ENCODE measurements at places on chromosomes 7 and 10. TPM values are rescaled to one million over a fixed set of nuclear protein-coding genes. Genes with fewer than 3 reads are reported as not detected.
A peak's percentile ranks its signal among the peaks of the same experiment; 100 is the strongest.

GRCh38 chr7:65846008-65846570, 26.8 kb upstream of the VKORC1L1 start:
- no peak for DNase-seq

- peak; percentile 17 for DNase-seq
Measured at GRCh38 chr10:98664329-98665042, 217.8 kb upstream of the HPS1 start.

- DNase-seq, result no peak
Measured at GRCh38 chr7:78022165-78022564, 223.6 kb downstream of the PHTF2 start.

GRCh38 chr10:97542169-97543024, 30.2 kb upstream of the ANKRD2 start:
- peak; percentile 93 for DNase-seq

Gene SKIDA1
- total RNA-seq, result 0.32 TPM

DNA sequence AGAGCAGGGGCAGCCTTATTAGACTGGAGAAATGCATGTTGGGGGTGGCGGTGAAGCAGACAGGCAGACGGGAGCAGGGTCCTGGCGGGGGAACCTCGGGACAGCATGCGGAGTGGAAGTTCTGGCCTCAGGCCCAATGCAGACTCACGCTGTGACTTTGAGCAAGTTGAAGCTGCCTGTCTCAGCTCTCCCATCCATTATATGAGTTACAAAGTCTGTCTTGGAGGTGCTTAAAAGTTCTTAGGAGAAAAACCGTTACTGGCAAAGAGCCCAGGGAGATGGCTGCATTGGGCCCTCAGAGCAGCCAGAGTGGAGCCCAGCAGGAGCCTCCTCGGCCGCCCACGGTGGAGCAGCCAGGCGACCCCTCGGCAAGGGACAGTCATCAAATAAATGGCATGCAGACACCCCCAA, 509.5 kb downstream of the PLXNA4 start:
- peak; percentile 13 for DNase-seq

DNA sequence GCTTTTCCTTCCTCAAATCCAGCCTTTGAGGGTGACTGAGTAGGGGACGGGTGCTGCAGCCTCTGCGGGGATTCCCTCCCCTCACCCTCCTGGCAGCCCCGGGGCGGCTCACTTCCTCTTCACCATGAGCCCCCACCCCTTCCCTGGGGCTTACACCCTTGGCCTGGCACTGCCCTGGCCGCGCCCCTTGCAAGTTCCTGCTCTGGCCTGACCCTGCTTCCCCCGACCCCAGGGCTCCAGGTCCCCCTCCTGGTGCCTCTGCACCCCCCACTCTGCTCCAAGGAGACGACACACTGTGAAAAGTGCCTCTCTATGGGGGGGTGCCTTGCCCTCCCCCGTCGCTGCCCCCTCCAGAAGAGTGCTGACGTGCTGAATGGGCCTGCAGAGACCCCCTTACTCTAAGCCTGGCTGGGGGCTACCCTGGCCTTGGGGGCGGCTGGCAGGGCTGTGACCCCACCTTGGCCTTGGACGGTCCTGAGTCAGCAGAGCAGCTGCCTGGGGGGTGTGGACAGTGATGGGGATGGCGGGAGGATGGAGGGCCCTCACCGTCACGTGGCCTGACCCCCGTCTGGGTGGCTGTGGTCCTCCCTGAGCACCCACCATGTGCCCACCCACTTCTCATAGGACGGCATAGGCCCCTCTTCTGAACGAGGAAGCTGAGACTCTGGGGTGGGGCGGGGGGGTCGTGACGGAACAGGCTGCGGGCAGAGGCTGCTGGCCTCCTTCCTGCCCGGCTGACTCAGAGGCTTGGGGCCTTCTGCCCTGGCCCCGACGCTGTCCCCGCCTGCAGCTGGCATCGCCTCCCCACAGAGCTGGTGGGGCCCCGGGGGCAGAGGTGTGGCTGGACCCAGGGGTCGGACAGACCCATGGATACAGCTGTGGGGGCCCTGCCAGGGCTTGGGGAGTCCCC, 9.8 kb downstream of the LFNG start:
- peak; percentile 60 for DNase-seq

DNA sequence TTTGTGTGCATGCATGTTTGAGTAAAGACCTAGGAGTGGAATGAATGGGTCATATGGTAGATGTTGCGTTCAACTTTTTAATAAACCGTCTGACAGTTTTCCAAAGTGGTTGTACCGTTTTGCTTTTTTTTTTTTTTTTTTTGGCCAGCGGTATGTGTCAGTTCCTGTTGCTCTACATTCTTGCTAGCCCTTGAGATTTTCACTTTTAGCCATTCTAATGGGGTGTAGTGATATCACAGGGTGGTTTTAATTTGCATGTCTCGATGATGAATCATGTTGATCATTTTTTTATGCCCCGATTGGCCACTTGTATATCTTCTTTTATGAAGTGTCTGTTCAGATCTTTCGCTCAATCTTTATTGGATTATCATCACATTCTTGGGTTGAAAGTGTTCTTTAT, 320.7 kb downstream of the CAMK1D start:
- DNase-seq, result no peak

DNA sequence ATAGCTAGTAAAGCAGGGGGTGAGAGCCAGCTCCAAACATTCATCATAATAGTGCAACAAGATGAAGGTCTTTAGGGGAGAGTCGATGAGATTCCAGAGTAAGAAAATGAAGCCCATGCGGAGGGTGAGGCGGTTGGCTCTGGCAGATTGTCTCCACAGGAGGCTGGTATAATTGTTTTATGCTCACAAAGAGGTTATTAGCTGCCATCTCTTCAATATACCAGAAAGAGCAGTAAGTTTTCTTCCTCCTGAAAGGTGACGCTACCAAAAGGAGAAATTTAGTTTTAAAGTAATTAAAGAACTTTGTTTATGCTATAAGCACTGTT, 59.2 kb upstream of the KCNIP2 start:
- no peak for DNase-seq

DNA sequence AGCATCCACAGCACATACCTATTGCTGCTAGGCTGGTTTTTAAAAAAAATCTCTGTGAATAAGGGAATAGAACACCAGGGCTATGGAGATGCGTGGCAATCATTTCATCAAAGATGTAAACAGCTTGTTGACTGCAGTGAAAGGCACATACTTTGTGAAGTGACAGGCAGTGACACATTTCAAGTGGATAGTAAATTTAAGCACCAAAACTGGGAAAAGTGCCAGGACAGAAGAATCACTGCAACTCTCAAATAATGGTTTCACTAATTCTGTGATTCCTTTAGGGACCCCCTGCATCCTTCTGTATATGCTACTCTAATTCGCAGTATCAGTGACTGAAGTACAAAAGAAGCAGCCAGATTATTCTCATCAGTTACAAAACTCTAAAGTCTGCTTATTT, 145.2 kb upstream of the KLF14 start:
- no peak for DNase-seq

- no peak for DNase-seq
Measured at GRCh38 chr10:24459836-24460235, 250.9 kb downstream of the KIAA1217 start.

- no peak for DNase-seq
Measured at GRCh38 chr10:118163217-118163616, 116.5 kb upstream of the RAB11FIP2 start.

Gene FASTK
- 103 TPM for total RNA-seq

- DNase-seq, result peak; percentile 94
Measured at GRCh38 chr7:139995017-139995915, 67.5 kb downstream of the PARP12 start.

DNA sequence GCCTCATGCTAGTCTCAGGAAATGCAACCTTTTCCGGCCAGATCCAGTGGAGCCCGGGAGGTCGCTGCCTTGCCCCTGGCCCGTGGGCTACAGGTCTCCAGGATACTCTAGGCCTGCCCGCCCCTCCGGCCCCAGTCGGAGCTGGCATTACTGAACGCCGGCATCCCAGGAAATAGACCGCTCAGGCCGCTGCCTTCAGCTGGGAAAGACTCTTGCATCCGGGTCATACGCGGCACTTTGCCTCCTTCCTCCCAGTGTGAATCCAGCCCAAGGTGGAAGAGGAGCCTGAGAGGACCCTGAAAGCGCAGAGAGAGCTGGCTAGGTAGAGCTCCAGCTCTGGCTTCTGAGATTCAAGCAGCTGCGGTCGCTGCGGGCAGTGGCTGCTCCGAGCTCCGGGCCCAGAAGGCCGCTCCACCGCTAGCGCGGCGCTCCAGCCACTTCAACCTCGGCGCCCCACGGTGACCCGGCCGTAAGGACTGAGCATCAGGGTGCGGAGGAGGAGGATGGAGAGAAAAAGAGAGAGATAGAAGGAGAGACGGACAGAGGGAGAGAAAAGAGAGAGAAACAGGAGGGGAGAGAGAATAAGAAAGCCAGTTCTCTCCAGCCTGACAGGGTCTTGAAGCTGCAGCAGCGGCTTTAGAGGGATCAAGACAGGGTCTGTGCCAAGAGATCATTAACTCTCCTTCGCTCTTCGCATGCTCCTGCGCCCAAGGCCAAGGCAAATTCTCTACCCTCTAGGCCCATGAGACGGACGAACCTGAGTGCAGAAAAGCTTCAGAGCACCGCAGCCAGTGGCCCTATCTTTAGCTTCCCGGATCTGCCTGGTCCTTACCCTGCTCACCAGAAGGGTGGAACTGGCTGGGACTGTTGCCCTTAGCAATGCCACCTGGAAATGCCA, 1.8 kb upstream of the HOXA10 start:
- peak; percentile 67 for DNase-seq

DNA sequence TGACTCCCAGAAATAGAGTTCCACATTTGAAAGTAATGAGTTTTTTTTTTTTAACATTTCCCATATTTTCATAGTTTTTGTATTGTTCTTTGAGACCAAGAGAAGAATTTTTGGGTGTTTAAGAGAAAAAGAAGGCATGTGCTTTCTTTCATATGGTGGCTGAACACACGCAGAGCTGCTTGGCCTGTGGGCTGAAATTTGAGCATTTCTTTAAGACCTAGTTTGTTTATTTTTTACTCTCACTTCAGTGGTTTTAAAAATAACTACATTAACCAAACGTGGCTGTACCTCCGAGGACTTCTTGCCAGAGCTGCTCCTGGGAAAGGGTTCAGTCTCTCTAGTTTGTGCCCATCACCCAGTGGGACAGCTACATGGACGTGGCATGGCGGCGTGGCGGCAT, 58.3 kb downstream of the INPP5A start:
- DNase-seq, result peak; percentile 41

Measured in fibroblast of villous mesenchyme (primary cell).